ENCODE measurements at places on chromosomes 2 and 18.

DNA sequence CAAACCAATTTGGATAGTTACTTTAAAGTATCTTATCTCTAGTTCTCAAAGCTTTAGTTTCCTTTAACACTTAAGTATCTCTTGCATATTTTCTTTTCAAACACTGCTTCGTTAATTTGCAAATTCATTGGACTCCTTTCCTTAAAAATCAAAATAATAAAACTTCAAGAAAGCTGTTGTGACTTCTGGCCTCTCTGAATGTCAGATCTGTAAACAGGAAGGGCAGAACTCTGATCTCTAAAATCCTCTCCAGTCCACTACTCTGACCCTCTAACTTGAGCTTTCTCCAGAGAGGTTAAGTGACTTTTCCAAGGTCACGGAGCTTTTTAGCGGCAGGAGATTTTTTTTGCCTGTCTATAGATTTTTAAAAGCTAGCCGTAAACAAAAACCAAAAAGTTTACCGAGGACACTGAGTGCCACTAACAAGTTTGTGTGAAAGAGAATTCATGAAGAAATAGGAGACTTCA lies 155.5 kb downstream of the TGIF1 start:
- no peak for DNase-seq

DNA sequence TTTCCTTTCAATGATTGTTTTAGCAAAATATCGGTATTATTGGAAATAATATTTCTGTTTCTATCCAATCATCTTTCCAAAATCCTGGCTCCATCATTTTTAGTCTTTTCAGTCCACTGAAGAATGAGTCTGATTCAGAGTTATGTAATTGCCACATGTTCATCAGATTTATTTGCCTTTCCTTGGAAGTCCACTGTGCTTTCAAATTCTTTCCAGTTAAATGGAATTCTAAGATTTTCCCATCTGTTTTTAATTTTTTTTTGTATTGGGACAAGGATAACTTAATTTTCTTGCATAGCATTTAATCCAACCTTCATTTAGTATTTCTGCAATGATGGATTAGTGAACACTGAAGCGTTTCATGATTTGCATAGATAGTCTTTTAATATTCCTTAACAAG lies 521.5 kb upstream of the NRXN1 start:
- no peak for DNase-seq

DNA sequence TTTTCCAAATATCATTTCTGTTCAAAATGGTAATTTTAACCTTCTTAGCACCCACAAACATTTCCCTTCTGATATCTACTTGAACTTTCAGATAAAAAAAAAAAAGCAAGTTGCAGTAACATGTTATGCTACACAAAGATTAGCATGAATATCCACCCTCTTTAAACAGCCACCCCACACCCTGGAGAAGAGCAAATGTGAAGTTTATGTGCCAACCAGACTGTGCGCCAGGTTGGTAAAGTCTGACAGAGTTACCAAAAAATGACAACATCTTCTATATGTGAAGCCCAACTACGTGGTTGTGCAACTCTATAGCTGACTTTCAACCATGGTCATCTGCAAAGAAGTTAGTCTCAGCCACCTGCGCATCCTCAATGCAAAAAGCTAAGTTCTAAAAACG lies 62.6 kb downstream of the BCL11A start:
- no peak for DNase-seq

GRCh38 chr2:176582990-176583481 lies 313.8 kb downstream of the MTX2 start:
- DNase-seq, result no peak

DNA sequence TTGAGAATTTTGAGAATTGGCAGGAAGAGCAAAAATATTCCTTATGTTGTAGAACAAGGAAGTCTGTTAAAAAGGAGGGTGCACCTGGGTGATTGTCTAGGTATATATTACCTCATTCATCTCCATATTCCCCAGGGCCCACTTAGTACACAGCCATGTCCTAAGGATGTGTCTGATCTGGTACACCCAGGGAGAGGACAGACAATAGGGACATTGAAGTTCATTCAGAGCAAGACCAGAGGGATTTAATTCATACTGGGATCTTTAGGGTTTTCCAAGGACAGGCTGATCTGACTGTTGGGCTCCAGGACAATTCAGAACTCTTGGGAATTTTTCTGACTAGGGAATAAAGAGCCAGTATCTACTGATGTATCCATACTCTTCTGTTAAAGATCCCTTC lies 112.1 kb downstream of the PHLPP1 start:
- no peak for DNase-seq

GRCh38 chr18:44914028-44914427 lies 233.3 kb downstream of the SETBP1 start:
- no peak for DNase-seq
